OCI-LY7 (cell line): ENCODE measurements at places on chromosomes 5 and 9.

- no peak for DNase-seq
Measured at GRCh38 chr5:120843390-120843980, 379.4 kb downstream of the PRR16 start.

- DNase-seq: no peak
Measured at GRCh38 chr5:36908544-36909260, 32.1 kb downstream of the NIPBL start.

DNA sequence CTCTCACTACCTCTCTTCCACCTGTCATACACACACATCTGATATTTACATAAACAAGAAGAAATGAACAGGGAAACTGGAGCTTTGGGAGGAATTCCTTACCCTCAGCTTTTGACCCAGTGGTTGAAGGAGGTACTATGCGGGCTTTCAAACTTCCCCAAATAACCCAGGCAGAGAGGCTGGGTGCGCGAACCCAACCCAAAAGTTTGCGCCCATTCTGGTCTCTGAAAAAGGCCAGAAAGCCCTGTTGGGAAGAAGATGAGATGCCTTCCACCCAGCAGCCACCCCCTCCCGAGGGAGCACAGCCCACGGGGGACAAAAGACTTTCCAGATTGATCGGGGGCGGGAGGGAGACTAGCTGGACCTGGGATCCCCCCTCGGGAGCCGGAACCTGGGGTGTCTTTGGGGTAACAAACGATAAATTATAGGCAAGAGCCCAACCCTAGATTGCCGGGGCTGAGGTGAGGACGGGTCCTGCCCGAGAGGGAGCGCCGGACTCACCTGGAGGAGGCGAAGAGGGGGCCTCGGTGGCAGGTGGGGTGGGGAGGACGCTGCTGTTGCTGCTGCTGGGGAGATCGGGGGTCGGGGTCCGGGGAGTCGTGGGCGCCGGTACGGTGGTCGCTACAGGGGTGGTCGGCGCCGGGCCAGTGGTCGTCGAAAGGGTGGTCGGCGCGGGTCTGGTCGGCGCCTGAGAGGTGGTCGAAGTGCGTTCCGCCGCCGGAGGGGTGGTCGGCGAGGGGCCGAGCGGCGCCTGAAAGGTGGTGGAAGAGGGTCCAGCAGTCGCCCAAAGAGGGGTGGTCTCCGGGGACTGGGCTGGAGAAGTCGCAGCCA is 798 bp downstream of the MEGF9 start:
- DNase-seq: no peak

GRCh38 chr9:136526625-136527066 is 19.2 kb downstream of the NOTCH1 start:
- no peak for DNase-seq

GRCh38 chr9:79663300-79663699 is 91.5 kb downstream of the TLE4 start:
- DNase-seq: no peak

GRCh38 chr5:179240561-179240960 is 104.7 kb downstream of the ADAMTS2 start:
- no peak for DNase-seq

DNA sequence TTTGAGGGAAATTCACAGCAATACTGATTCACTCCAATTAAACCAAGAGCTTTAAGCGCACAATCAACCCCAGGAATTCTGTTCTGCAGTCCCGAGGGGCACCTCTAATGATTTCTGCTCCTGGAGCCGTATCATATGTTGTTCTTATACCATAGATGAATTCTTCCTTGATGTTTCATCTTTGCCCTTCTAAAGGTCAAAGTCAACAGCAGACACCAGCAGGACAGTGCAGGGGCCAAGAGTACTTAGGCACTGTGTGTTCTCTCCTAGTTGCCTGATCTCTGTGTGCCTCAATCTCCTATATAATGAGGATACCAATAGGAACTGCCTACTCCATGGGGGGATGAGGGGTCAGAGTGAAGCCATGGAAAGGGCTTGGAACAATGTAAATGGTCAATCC is 16.5 kb downstream of the EPB41L4B start:
- DNase-seq: no peak

DNA sequence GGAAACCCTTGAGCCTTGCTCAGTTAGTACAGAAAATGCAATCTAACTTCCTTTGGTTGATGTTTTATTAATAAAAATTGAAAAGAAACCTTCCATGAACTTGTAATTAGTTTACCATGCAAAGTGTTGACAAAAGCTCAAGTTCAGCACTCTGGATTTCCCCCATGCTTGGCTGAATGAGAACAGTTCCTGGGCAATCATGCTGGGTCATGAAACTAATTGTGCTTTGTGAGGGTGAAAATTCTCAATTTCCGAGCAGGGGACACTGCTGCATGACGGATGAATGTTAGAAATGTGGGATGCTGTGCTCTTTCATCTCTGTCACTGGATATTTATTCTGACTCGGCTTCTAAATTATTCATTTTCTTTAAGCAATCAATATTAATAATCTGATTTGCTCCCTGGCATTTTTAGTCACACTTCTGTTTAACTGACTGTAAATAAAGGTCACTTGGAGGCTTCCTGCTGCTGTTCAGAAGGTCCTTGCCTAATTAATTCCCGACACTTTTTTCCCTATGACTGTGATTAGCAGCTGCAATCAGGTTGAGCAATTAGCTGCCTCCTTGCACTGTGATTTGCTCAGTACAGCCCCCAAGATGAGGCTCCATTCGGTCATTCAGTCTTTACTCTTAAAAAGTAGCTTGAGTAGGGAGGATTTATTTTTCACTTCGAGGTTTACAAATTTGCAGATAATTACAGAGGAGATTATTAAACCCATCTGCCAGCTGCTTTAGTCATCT is 678.1 kb upstream of the ZNF608 start:
- DNase-seq: no peak

DNA sequence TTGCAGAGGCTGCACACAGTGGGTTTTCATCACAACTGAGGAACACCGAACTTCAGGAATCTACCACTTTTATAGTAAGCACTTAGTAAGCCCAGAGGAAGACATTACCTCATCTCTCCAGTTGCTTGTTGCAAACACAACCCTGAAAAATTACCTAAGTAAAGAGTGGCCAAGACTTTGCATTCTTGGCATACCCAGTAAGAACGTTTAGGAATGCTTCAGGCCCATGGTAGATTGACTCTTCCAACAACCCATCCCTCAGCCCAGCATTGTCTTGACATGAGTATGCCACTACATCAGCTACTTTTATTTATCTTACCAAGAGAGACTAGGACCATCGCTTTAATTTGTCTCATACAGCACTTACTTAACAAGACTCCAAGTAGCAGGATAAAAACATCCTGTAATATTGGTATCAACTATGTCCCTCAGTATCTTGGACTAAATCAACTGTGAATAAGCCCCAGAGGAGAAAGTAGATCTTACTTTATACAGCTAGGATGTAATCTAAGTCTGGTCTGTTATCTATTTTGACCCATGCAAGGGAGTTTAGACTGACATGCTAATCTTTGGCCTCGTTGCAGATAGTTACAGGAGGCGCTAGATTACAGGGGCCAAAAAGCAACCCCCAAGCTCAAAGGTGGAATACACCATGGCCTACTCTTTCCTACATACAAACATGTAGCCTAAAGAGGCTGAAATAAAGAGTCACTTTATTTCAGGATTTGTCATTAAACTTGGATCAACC is 114.9 kb downstream of the INVS start:
- no peak for DNase-seq

DNA sequence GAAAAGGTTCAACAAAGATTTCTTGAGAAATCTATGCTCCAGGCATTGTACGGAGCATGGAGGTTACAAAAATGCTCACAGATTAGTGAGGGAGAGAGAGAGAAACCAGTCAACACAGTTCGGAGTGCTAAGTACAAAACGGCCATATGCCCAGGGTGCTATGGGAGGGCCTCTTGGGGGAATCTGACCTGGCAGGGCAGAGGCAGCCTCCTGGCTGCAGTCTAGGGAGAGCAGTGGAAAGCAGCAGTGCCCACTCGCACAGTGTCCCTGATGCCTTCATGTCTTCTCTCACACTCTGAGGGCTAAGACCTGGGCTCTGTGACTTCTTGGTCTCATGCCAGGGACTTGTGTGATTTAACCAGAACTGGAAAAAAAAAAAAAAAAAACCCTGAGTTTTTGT is 29.8 kb upstream of the SMC5 start:
- DNase-seq: no peak

DNA sequence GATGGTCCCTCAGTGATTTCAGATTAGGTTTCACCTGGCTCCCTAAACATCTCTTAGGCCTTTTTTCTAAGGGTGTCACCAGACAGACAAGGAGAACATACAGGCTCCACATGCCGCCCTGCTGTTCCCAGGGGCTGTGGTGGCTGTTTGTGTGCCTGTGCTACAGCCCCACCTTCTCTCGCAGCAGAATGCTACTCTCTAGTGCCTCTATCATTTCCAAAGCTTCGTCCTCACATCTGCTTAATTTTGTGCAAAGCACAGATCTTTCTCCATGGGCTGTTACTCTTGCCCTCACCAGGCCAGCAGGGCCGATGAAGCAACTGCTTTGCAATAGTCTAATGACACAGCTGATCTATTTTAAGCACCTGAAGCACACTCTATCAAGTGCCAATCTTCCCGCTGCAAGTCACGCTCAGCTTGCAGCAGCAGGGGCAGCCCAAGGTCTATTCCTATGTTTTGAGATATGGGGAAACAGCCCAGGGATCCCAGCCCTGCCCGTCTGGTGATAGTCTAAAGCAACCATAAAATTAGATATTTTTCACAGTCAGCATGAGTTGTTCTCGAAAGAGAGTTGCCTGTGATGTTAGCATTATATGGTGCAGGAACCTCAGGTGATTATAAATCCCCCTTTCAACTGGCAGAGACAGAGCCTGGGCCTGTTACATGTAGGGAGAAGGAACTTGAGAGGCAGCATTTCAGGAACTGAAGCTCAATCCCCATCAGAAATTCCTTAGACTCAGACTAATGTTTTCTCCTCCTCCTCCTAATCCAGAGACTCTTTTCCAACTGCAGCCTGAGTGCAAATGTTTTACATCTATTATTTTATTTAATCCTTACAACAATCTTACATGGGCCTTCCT is 12.7 kb downstream of the ABLIM3 start:
- DNase-seq: no peak

- peak; percentile 29 for DNase-seq
Measured at GRCh38 chr5:102090770-102091169, 205.3 kb downstream of the SLCO4C1 start.
